NCI-H1930 (cell line): ENCODE measurements at places on chromosomes 1 and 21.

GRCh38 chr1:67737875-67738274, 52.9 kb downstream of the GADD45A start:
- no peak for DNase-seq

- DNase-seq, result no peak
Observed at GRCh38 chr1:12548973-12549459, 69.0 kb downstream of the DHRS3 start.

DNA sequence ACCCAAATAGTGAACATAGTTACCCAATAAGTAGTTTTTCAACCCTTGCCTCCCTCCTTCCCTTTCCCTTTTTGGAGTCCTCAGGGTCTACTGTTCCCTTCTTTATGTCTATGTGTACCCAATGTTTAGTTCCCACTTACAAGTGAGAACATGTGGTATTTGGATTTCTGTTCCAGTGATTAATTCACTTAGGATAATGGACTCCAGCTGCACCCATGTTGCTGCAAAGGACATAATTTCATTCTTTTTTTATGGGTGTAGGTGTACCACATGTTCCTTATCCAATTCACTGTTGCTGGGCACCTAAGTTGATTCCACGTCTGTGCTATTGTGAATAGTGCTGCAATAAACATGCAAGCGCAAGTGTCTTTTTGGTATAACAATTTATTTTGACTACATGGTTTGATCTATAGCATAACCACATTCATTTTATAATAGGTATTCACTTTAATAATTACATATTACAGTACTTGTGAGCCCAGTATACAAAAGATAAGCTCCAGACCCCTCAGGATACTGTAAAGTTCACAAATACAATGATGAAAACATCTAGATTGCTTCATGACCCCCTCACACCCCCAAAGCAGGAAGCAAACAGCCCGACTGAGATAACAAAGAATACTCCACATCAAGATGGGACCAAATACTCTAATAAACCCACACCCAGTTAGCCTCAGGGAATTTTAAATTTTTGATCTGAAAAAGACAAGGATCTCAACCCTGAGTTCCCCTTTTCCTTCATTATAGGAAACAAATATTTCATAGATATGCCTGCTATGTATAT, 45.3 kb downstream of the PUM1 start:
- DNase-seq, result peak; percentile 74

DNA sequence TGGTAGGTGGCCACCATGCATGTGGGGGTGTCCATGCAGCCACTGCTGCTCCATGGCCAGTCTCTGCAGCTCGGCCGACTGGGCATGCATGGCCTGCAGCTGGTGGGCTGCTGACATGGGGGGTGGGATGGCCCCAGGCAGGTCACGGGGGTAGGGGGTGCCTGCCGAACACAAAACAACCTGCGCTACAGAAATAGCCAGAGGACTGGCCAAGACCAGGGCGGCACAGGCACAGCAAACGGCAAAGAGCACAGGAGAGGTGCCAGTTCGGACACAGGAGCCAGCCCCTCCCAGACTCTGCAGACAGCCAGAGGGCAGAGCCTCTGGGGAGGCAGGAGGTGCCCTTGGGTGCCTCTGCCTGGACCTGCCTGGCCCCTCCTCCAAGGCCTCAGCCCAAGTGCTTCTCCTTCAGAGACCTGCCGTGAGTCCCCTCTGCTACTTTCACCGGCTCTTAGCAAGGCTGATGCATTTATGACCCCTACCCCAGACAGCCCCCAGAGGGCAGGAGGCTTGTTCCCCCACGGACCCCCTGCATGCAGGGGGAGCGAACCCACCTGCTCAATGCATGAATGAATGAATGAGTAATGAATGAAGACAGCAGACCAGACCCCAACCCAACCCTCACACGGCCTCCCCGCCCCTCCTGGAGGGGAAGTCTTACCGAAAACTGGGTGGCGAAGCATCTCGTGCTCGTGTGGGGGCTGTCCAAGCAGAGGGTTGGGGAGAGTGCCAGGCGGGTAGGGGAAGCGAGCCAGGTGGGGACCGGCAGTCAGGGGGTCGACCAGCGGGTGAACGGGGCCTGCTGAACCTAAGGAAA, 37.7 kb downstream of the SLC45A1 start:
- DNase-seq, result no peak

- no peak for DNase-seq
Observed at GRCh38 chr1:151820940-151821339, 10.7 kb downstream of the RORC start.

- DNase-seq, result no peak
Observed at GRCh38 chr21:37005548-37006485, 685 bp upstream of the RIPPLY3 start.
